SJSA1 (cell line): ENCODE measurements at places on chromosomes 4 and X. TPM values are rescaled to one million over a fixed set of nuclear protein-coding genes. Genes with fewer than 3 reads are reported as not detected.
A peak's percentile ranks its signal among the peaks of the same experiment; 100 is the strongest.

Gene RBPJ
- 34.5 and 96.6 TPM in 2 replicates for total RNA-seq

Gene DOK7
- 0.05 TPM in 1 of 2 replicates, not detected in the other for total RNA-seq

Gene GALNTL6
- total RNA-seq = 0.08 TPM in 1 of 2 replicates, not detected in the other

DNA sequence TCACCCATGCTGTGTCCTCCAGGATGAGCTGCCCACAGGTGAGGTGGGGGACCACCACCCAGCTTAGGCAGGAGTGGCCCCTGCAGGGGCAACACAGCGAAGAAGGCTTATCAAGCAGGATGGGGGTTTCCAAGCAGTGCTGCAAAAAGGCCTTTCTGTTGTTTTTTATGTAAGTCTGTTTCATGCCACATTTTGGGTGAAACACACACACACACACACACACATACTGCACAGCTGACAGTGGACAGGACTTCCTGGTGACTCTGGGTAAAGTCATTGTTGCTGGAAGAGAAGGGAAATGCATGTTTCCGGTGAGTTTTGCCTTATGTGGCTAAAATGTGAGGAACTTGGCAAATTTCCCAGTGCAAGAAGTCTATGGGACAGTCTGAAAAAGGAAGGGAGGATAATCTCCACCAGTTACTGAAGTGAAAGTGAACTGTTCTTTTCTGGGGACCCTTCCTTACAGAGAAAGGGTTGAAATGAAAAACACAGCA, 119.2 kb downstream of the IRF2 start:
- DNase-seq = peak; percentile 68

DNA sequence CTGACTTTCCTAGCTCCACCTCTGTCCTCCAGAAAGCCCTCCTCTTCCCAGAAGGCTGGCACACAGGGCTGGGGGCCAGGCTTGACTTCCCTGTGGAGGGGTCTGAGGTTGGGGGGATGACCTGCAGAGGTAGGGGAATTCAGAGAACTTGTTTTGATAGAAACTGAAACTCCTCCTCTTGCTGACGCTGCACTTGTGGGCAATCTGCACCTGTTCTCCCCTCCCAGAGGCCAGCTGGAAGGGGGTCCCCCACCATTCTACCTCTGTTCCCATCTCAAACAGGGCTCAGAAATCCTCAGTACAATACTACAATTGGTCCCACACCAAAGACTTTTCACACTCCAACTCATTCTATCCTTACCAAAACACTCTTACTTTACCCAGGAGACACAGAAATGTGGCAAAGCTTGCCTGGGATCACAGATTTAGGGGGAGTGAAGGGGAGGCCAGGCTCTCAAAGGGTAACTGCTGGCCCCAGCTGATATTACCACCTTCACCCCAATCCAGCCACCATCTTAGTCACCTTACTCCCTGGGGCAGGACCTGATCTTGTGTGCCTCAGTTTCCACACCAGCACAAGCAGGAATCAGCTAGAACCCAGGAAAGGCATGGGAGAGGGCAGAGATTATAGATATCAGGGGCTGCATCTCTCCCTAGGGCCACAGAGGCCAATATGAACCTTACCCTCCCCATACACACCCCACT, 18.5 kb downstream of the OTUD5 start:
- no peak for DNase-seq

- DNase-seq = no peak
Measured at GRCh38 chr4:7254736-7255487, 62.6 kb downstream of the SORCS2 start.

DNA sequence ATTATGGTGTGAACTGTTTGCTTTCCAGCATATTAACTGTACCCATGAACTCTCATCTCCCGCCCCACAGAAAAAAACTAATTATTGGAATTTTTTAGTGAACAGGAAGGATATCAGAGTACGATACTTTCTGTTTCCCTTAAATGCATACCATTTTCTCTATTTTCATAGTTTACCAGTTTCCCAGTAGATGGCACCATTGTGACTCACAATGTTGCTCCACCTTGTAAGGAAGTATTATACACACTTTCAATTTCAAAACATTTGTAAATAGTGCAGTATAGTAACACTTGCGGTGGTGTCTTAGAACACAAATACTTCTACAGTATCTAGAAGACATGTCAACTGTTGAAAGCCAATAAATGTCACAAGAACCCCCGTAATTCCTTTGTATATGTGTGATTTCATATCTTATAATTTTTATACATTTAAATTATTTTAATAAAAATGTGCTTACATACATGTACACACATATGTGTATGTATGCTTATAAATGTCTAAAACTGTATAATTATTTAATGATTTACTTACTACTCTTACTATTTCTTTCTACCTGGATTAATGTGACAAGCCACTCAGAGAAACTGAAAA, 167.3 kb downstream of the SLIT2 start:
- DNase-seq = peak; percentile 88

DNA sequence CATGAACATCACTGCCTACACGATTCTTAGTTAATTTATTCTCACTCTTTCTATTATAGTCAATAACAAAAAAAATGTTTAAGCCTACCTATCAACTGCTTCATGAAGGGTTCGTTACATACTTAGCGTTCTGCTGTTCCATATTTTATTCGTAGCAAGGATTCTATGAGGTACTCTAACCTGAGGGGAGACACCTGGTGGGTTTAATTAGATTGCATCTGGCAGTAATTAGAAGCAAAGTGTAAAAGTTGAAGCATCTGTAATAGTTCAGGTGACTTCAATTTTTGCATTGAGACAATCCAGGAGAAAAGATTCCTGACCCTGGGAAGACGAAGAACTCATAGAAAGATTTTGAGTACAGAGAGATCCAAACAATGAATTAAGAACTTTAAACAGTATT, 1655.8 kb upstream of the TENM3 start:
- DNase-seq = no peak

DNA sequence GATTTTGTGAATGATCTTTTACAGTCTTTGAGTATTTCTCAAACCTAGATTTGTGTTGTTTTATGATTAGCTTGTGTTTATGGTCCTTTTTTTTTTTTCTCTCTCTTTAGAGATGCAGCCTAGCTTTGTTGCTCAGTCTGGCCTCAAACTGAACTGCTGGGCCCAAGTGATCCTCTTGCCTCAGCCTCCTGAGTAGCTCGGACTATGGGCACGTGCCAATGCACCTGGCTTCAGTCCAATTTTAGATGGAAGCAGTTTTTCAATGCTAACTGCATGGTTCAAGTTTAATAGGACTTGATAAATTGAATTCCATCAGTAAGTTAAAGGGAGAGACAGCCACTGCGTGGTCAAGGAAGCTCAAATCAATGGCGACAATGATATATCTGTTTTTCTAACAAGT, 3.8 kb upstream of the FGG start:
- no peak for DNase-seq

GRCh38 chrX:16788477-16788876, 2.2 kb downstream of the TXLNG start:
- no peak for DNase-seq

- DNase-seq = no peak
Measured at GRCh38 chrX:95248386-95248785, 1436.3 kb upstream of the DIAPH2 start.

DNA sequence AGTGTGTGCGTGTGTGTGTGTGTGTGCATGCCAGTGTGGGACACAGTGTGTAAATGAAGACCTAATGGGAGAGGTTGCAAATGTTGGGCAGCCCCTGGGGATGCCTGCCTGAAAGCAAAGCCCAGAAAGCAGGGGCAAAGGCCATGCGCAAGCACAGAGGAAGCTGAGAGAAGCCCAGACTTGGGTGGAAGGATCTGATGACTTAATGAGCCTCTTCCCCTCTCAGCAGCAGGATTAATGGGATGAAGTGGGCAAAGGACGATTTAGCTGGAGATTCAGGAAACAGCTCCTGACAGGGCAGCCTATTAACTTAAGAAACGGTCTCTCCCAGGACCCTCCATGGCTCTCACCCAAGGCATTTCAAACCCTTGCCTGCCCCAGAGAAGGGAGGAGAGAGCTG, 107.3 kb downstream of the EFNB1 start:
- no peak for DNase-seq

GRCh38 chr4:176198316-176198903, 3.0 kb upstream of the SPATA4 start:
- no peak for DNase-seq

DNA sequence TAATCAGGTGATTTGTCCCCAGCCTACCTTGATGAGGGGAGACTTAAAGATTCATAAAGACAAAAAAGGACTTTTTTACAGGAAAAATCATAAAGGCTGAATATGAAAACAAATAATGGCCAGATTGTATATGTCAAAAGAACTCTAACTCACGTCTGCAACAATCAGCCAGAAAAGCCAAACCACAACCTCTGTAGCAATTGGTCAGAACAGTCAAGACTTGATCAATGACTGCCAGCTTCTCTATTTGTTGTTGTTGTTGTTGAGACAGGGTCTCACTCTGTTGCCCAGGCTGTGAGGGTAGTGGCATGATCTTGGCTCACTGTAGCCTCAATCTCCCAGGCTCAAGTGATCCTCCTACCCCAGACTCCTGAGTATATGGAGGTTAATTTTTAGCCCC, 35.9 kb upstream of the PPA2 start:
- no peak for DNase-seq

GRCh38 chrX:143115466-143115865, 89.7 kb downstream of the SPANXN4 start:
- DNase-seq = no peak

- no peak for DNase-seq
Measured at GRCh38 chr4:5755161-5755560, 44.2 kb downstream of the EVC start.
